ENCODE measurements at places on chromosomes 13 and 19.

GRCh38 chr19:9431475-9431874, 3.9 kb downstream of the ZNF266 start:
- DNase-seq = no peak

DNA sequence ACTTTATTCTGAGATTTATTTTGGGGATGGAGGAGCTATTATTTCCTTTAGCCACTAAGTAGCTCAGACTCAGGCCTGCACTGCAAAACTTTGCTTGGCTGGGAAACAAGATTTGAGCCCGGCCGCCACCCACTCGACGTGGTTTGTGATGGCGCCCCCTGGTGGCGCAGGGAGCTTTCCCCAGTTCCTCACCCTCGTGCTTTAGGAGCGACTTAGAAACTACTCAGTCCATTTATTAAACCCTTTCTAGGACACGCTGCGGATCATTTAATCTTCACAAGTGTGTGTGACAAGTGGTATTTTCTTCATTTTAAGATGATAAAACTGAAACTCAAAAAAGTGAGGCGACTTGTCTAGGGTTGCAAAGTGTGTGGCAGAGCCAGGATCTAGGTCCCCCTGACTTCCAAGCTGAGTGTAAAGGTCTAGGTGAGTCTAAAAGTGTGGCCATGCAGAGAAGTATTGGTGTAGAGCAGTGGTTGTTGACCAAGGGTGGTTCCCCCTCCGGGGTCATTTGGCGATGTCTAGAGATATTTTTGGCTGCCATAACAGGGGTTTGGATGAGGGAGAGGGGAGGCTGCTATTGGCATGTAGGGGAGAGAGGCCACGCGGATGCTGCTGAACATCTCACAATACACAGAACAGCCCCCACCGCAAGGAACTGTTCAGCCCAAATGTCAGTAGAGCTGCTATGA, 2.2 kb downstream of the CXCL17 start:
- peak; percentile 60 for DNase-seq

DNA sequence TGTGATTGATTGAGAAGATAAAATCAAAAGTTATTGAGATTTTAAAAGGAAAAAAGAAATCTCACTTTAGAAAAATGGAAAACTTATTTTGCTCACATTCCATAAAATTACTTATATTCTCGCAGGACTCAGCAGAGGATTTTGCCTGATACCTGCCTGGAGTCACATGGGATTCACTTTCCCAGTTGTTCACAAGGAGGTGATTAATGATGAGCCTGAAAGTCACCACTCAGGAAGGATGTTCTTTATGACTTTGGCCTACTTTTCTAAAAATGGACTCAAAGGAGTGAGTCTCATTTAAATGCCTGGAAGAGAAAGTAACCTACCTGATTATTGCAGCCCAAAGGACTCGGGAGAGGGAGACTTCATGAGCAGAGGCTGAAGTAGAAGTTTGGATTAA, 34.5 kb upstream of the FAM216B start:
- no peak for DNase-seq

- DNase-seq = no peak
These were observed 25.0 kb downstream of the SHC2 start for GRCh38 chr19:435707-436412.

DNA sequence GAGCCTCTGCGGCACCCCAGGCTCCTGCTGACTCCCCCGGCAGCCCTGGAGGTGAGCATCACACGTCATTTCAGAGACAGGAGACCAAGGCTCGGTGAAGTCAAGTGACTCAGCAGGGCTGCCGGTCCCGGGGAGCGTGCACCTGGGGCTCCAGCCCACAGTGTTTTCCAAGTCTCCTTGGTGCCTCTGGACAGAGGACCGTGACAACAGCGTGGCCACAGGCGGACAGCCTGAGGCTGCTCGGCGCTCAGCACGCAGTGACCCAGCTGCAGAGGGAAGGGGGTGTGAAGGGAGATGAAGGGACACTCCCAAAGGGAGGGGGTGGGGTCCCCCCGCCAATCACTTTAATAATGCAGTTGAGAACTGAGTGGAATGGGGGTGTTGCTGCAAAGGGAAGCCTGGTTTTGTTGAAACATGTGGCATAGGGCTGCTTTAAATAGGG, 17.5 kb upstream of the ASPDH start:
- no peak for DNase-seq

GRCh38 chr13:96728463-96728862, 265.8 kb downstream of the OXGR1 start:
- no peak for DNase-seq

DNA sequence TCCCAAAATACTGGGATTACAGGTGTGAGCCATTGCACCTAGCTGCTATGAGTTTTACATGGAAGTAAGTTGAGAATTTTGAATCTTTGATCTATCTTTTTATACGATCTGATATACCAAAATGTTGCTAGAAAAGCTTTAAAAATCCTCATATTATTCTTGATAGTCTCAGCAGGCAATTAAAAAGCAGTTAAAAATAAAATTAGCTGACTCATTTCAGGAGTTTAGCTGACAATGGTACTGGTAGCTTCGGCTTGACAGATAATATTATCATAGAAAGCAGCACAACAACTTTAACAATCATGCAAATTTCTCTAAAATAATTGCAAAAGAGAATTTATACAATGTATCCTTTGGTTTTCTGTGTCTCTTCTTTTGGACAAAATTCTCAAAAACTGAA, 9.6 kb upstream of the FOXO1 start:
- no peak for DNase-seq

GRCh38 chr13:34459856-34460255, 482.2 kb upstream of the NBEA start:
- DNase-seq = no peak

GRCh38 chr13:27977476-27978300, 8.6 kb upstream of the CDX2 start:
- no peak for DNase-seq

DNA sequence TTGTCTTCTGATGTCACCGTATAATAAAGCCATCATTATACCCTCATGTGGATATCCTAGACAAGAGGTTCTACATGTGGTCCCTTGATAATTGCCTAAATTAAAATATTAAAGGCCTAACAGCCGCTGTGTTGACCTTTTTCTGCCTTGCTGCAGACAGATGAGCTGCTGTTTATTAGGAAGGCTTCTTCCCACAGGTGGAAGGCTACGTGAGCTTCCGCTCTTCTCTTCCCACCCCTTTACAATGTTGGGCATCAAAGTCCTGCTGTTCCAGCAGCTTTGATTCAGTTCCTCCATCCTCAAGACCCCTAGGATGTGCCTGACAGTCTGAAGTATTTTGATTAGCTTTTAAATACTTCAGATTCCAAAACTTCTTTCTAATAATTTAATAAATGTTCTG, 217.1 kb downstream of the PCCA start:
- no peak for DNase-seq

DNA sequence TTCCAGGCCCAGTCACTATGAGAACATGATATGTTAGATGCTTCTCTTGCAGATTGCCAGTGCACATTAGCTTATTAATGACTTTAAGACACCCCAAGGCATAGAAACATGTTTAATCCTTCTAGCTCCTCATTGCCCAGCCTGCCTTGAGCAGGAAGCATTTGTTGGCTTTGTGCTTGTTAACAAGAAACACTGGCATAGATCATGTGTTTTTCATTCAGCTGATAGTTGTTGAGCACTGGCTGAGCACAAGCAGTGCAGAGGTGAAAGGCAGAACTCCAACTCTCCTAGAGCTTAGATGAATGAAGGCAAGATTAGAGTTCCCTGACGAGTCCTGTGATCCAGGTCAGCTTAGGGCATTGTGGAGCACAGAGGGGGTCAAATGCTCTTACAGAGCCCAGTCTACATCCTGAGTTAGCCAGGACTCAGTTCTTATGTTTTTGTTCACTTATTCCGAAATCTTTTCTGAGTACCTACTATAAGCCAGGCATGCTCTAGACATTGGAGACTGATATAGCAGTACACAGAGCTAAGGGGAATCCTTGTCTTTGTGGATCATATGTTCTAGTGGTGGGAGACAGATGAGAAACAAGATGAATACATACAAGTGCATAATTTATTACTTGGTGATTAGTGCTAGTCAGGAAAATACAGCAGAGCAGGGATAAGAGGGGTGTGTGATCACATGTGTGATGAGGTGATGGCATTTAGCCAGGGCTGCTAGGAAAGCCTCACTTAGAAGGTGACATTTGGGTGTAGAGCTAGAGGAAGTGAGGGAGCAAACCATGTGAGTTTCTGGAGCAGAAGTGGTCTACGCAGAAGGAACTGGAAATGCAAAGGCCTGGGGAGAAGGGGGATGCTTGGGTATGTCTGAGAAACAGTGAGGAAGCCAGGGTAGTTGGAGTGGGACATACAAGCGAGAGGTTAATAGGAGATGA, 101.2 kb downstream of the WASF3 start:
- DNase-seq = no peak

GRCh38 chr13:71148396-71148795, 718.6 kb downstream of the DACH1 start:
- no peak for DNase-seq

DNA sequence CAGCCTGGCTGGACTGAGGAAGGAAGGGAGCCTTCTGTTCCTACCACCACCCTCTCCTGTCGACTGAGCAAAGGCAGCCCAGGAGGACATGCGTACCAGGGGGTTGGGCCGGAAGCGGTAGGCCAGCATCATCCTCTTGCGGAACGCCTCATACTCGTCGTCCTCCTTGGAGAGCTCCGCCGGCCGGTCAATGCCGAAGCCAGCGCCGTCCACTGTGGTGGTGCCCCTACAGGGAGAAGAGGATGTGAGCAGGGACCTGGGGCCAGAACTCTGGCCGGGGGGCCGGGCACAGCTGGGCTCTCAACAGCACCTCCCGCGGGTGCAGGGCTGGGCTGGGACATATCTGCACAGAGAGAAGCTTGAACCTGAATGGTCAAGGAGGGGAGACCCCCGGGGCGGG, 3.8 kb upstream of the TM6SF2 start:
- no peak for DNase-seq

DNA sequence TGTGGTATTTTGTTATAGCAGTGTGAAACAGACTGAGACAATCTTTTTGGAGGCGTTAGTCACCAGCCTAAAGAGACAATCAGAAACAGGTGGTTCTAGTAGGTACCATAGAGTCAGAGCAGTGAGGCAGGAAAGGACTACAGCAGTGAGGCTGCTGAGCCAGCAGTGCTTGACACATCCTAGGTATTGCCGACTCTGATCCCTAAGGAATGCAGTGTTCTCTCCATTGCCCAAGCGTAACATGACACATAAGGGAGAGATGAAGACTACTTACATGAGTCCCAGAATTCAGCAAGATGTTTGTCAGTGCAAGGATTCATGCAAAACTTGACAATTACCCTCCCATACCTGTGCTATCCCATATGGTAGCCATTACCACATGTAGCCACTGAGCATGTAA, 62.4 kb upstream of the XPO4 start:
- DNase-seq = no peak

GRCh38 chr19:3491396-3492119, 8.3 kb upstream of the SMIM44 start:
- no peak for DNase-seq

DNA sequence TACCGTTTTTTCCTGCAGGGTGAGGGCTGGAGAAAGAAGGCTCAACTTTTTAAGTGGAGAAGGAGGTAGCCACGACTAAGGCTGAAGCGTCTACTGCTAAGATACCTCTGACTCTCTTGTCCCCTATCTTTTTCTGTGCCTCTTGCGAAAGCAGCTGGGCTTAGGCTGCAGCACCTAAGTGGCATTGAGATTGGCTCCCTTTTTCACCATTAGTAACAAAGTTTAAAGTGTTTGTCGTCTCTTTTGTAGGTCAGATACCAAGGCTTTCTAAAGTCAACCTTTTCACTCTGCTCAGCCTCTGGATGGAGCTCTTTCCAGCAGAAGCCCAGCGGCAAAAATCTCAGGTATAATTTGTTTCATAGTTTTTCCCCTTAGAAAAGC, 887 bp downstream of the CDADC1 start:
- no peak for DNase-seq

- DNase-seq = no peak
These were observed 2.4 kb downstream of the DZIP1 start for GRCh38 chr13:95642028-95642621.

- DNase-seq = no peak
These were observed 807.1 kb downstream of the DIAPH3 start for GRCh38 chr13:59356607-59357006.

DNA sequence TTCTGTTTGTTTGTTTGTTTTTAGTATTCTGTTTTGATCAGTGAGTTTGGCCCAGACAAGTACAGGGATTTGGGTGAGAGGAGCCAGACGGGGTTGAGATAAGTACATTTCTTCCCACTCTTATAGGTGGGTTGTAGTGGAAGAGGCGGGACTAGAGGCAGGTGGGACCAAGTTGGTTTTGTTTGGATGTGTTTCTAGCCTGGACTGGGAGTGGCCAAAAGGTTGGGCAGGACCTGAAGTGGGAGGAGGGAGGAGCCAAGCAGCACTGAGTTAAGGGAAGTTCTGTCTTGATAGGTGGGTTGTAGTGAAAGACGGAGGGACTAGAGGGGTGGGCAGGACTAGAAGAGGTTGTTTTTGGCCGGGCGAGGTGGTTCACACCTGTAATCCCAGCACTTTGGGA, 9.0 kb downstream of the DNASE2 start:
- no peak for DNase-seq

DNA sequence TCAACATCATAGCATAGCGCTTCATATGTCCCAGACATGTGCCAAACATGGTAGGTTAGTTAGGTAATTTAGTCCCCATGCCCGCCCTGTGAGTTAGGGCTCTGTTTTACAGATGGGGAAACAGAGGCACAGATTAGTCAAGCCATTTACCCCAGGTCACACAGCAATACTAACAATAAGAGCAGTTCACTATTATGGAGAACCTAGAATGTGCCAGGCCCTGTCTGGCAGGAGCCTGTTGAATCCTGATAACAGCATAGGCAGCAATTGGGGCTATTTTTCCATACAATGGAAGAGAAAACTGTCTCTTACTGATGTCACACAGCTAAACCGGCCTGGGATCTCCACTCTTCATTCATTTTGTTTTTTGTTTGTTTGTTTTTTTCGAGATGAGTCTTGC, 6.5 kb upstream of the PPP1R37 start:
- no peak for DNase-seq

GRCh38 chr19:18441804-18442788, 4.2 kb upstream of the ISYNA1 start:
- no peak for DNase-seq

DNA sequence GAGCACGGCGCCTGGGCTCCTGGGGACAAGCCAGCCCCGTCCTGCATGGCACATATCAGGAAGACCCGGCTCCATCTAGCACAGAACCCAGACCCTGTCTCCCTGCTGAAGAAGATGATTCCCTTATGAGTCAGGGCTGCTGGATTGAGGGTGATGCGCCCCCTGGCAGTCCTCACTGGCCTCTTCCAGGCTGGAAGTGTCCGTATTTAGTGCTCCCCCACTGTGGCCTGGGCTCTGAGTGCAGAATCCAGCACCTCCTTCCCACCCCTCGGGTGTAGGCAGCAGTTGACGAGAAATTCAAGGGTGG, 14.9 kb downstream of the COMP start:
- DNase-seq = no peak

- no peak for DNase-seq
These were observed at the start of gene NCR1 for GRCh38 chr19:54905803-54906511. TSS of gene NCR1 (plus strand) at chr19:54906148. CDS start at chr19:54906188, 40 bp downstream.

DNA sequence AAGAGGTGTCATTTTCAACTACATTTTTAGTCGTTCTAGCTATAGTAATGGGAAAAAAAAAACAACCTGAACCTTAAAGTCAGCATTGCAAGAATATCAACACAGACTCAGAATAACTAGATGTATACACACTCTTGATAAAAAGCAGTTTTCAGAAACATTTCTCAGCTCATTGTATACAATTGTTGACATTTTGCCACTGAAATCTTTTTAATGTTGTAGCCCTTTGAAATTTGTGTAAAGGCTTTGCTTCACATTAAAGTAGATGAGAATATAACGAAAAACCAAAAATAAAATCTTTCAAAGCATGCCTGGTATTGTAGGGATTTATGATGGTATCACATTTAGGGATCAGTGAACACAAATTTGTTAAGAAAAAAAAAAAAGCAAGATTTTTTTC, 87.2 kb upstream of the SLC10A2 start:
- no peak for DNase-seq

All from activated CD4-positive, alpha-beta T cell treated with anti-CD3 and anti-CD28 coated beads, Interleukin-2, amount 50 U/mL, for 24 hours (primary cell).